Activated CD4-positive, alpha-beta T cell treated with anti-CD3 and anti-CD28 coated beads, Interleukin-2, amount 50 U/mL, for 1 hour (primary cell): ENCODE measurements at places on chromosomes 2 and 18.
A peak's percentile ranks its signal among the peaks of the same experiment; 100 is the strongest.

DNA sequence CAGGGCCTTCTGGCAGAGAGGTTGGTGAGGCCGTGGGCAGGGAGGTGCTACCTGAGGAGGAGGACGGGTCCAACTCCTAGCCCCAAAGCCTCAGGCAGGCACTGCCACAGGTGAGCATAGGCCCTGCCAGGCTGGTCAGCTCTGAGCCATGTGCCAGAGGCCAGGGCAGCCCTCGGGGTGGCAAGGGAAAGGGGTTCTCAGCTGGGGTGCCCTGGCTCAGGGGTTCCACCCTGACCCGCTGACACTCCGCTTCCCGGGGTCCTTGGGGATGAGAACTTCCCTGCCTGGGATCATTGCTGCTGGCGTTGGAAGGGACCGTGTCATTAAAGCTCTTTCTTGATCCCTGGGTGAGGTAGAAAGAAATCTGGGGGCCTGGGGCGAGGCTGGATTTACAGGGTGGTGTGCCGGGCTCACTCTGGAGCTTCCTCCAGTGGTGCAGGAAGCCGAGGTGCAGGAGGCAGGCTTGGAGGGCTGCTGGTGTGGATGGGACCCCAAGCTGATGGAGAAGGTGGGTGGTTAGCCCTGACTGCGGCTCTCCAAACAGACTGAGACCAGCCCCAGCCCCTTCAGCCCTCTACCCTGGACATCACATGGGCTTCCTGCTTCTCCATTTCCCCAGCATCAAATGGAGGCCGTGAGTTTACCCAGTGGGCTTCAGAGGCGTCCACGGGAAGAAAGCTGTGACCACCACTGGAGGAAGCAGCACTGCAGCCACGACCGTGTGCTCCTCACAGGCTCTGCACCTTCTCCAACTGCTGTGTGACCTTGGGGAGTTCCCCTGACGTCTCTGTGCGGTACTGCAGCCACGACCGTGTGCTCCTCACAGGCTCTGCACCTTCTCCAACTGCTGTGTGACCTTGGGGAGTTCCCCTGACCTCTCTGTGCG is 295.2 kb downstream of the NDUFA10 start:
- no peak for DNase-seq

GRCh38 chr2:203400805-203401585 is 72.8 kb downstream of the ABI2 start:
- DNase-seq: no peak

- no peak for DNase-seq
These were observed 58.1 kb downstream of the COA5 start for GRCh38 chr2:98550165-98550564.

DNA sequence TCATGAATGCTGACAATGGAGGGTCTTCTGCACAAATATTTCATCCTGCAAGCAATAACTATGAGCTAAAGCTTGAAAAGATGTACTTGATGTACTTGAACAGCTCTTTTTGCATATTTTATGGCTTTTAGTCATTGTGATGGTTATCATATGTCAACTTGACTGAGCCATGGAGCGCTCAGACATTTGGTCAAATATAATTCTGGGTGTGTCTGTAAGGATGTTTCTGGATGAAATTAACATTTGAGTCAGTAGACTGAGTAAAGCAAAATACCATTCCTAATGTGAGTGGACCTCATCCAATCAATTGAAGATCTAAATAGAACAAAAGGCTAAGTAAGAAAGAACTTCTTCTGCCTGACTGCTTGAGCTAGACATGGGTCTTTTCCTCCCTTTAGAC is 509.0 kb downstream of the BCL11A start:
- DNase-seq: no peak

- DNase-seq: no peak
These were observed 7.4 kb upstream of the DGKD start for GRCh38 chr2:233346930-233347329.

GRCh38 chr18:9494778-9495331 is 19.5 kb downstream of the RALBP1 start:
- no peak for DNase-seq

DNA sequence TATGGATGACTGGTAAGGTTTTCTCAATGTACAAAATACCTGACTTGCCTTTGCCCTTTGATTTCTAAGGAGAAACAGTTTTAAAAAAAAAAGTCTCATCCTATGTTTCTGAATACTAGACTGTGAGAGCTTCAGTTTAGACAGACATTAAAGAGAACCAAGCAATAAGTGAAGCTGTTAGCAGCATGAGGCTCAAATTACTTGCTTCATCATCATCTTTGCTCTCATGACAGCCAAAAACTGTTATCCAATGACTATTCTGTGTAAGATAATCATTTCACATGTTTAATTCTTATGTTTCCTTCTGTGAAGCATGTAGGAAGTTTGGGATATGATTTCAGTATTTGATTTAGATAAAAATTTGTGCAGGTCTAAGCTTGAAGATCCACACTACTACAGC is 129.2 kb downstream of the COMMD1 start:
- no peak for DNase-seq

GRCh38 chr2:202574541-202574940 is 60.2 kb upstream of the FAM117B start:
- no peak for DNase-seq

DNA sequence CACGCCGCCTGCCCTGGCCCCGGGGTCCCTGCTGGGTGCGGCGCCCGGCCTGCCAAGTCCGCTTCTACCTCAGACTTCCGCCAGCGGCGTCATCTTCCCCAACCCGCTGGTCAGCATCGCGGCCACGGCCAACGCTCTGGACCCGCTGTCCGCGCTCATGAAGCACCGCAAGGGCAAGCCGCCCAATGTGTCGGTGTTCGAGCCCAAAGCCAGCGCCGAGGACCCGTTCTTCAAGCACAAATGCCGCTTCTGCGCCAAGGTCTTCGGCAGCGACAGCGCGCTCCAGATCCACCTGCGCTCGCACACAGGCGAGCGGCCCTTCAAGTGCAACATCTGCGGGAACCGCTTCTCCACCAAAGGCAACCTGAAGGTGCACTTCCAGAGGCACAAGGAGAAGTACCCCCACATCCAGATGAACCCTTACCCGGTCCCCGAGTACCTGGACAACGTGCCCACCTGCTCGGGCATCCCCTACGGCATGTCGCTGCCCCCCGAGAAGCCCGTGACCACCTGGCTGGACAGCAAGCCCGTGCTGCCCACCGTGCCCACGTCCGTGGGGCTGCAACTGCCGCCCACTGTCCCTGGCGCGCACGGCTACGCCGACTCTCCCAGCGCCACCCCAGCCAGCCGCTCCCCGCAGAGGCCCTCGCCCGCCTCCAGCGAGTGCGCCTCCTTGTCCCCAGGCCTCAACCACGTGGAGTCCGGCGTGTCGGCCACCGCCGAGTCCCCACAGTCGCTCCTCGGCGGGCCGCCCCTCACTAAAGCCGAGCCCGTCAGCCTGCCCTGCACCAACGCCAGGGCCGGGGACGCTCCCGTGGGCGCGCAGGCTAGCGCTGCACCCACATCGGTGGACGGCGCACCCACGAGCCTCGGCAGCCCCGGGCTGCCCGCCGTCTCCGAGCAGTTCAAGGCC is 13.7 kb downstream of the SALL3 start:
- no peak for DNase-seq

DNA sequence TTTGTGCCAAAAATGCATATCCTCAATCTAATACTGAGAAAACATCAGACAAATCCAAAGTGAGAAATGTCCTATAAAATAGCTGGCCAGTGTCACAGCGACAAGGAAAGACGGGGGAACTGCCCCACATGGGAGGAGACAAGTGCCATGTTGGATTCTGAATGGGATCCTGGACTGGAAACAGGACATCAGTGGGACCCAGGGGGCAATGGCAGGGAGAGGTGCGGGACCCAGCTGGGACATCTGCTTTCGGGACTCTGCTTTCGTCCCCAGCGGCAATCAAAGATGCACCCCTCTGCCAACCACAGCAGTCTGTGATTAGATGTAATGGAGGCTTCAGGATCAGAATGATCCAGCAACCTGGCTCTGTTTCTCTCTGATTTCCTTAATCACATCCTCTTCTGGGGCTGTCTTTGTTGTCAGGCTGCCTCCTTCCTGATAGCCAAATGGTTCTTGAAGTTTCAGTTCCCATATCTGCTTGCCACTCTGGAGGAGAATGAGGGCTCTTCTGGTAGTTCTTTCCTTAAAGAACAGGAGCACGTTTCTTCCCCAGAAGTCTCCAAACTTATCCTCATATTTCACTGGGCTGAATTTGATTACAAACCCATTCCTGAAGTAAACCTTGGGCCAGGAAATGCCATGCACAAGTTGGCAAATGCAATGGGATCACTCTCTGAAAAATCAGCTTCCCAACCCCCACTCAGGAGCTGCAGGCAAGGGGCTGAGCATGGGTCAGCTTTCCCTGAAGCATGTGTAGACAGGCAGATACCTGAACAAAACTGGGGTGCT is 13.6 kb upstream of the PROC start:
- no peak for DNase-seq

- no peak for DNase-seq
These were observed 39.4 kb downstream of the MYT1L start for GRCh38 chr2:2291500-2292260.

- peak; percentile 76 for DNase-seq
These were observed 3.6 kb downstream of the ZNF516 start for GRCh38 chr18:76491473-76491775.

- no peak for DNase-seq
These were observed 38.4 kb downstream of the HS6ST1 start for GRCh38 chr2:128280158-128280871.

GRCh38 chr2:45283764-45284620 is 274.7 kb upstream of the SIX2 start:
- DNase-seq: no peak

- DNase-seq: no peak
These were observed 162.2 kb upstream of the TACR1 start for GRCh38 chr2:75361486-75361885.

- no peak for DNase-seq
These were observed 42.0 kb downstream of the SLC4A5 start for GRCh38 chr2:74301262-74301661.

- DNase-seq: no peak
These were observed 68.9 kb upstream of the CELF4 start for GRCh38 chr18:37634516-37634915.

GRCh38 chr2:232388324-232388891 is 9.9 kb downstream of the ALPP start:
- DNase-seq: no peak

GRCh38 chr2:62845256-62845655 is 139.7 kb downstream of the EHBP1 start:
- DNase-seq: no peak

DNA sequence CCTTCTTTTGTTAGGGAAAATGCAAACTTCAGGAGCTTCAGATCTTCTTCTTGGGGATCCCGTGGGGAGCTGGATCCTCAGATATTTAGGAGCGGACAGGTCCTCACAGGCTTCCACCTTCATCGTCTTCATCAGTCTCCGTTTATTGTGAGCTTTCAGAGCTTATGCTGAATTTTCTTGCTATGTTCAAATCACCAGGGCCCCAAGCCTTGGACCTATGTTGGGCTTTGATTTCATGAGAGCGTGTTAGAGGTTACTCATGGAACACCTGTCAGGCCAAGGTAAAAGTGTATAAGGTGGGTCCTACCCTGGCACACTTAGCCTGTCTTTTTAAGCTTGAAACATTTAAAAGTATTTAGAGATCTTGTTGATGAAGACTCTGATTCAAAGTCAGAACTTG is 212.9 kb downstream of the FAM210A start:
- no peak for DNase-seq

- DNase-seq: no peak
These were observed 247.9 kb upstream of the NT5C1B start for GRCh38 chr2:18837240-18837639.

- DNase-seq: no peak
These were observed 184.8 kb upstream of the KLHL29 start for GRCh38 chr2:23200068-23200786.

GRCh38 chr2:240732911-240733622 is 41.4 kb downstream of the AQP12A start:
- no peak for DNase-seq

DNA sequence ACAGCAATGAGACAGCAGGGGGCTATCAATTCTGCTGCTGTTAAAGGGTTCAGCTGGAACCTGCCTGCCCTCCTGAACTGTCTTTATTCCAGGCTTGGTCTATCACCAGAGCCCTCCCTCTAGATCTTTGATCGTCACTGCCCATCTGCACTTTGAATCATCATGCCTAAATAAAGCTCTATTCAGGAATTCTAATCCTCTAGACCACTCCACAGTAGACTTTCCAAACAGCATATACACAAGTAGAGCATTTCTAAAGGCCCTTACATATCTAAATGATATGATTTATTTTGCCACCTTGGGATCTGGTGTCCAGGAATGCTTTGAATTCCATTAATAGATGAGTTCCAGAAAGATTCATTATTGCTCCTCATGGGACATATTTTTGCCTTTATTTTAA is 542.1 kb upstream of the SYT4 start:
- no peak for DNase-seq

- no peak for DNase-seq
These were observed 241.6 kb downstream of the SUCLG1 start for GRCh38 chr2:84217456-84217855.

DNA sequence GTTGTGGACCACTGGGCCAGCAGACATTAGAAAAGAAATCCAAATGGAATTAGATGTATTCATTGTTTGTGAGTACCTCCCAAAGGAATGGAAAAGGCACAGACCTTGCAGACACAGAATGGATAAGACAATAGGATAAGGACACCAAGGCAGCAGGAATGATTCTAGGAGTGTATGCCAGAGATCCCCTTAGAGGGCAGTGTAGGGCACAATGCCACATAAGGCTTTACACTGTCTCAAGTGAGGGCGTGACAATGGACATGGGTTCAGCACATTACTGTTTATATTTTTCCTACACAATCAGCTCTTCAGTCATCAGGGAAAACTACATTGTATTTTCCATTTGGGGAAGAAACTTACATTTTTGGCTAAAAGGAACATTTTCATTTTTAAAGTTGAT is 250.9 kb downstream of the PTH2R start:
- DNase-seq: no peak

- DNase-seq: no peak
These were observed 638.2 kb upstream of the LRRTM1 start for GRCh38 chr2:80942766-80943165.

DNA sequence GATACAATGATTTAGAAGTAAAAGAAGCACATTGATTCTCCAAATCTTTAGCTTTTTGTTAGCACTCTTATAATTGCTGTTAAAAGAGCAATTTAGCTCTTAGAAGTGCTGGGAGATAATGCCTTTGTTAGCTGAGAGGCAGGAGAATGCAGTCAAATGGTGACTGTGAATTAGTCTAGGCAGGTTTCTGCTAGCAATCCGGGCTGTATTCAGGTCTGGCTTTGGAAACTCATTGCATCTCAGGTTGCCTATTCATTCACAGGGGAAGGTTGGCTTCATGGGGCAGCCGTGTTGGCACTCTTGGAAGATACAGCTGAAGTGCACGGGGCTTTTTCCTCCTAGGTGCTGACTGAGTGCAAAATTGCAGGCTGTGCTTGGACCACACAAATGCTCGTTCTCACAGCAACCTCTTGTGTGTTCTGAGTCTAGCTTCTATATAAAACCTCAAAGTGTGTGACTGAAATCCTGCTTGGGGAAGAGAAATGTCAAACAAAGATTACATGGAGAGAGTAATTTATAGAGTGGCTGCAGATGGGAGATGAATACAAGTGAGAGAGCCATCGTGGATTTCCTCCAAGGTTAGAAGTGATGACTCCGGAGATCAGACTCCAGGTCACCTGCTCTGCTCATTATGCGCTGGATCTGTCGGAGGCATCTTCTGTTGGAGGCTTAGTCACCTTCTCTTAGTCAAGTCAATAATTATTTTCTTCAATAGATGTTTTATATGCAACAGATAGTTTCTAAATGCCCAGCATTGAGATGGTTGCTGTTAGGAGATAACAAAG is 167.8 kb downstream of the PMAIP1 start:
- no peak for DNase-seq

GRCh38 chr2:6957910-6958615 is 40.9 kb downstream of the RNF144A start:
- DNase-seq: no peak
